Left kidney (tissue), 8 donors: ENCODE measurements at places on chromosomes 16 and 17. TPM values are rescaled to one million over a fixed set of nuclear protein-coding genes. Genes with fewer than 3 reads are reported as not detected.

OR1A1 gene
- polyA plus RNA-seq = 0.08 TPM

CCR7 gene
- polyA plus RNA-seq = 0.20 TPM

FA2H gene
- 3.1 TPM for polyA plus RNA-seq

VKORC1 gene
- polyA plus RNA-seq = 58.1 TPM

ABCA6 gene
- polyA plus RNA-seq = 4.8 TPM
